ENCODE measurements at places on chromosomes 7 and 10. TPM values are rescaled to one million over a fixed set of nuclear protein-coding genes. Genes with fewer than 3 reads are reported as not detected.

Gene HECW1
- total RNA-seq: not detected

Gene AGBL3
- total RNA-seq: 0.97 TPM

Gene FRAT1
- 2.9 TPM for total RNA-seq

Gene FGF8
- not detected for total RNA-seq

All from epithelial cell of umbilical artery (primary cell).